Activated CD4-positive, alpha-beta T cell treated with anti-CD3 and anti-CD28 coated beads, Interleukin-2, amount 50 U/mL, for 24 hours (primary cell): ENCODE measurements at places on chromosomes 6 and 20.

- no peak for DNase-seq
These were observed 91.9 kb downstream of the FOXF2 start for GRCh38 chr6:1481286-1481685.

DNA sequence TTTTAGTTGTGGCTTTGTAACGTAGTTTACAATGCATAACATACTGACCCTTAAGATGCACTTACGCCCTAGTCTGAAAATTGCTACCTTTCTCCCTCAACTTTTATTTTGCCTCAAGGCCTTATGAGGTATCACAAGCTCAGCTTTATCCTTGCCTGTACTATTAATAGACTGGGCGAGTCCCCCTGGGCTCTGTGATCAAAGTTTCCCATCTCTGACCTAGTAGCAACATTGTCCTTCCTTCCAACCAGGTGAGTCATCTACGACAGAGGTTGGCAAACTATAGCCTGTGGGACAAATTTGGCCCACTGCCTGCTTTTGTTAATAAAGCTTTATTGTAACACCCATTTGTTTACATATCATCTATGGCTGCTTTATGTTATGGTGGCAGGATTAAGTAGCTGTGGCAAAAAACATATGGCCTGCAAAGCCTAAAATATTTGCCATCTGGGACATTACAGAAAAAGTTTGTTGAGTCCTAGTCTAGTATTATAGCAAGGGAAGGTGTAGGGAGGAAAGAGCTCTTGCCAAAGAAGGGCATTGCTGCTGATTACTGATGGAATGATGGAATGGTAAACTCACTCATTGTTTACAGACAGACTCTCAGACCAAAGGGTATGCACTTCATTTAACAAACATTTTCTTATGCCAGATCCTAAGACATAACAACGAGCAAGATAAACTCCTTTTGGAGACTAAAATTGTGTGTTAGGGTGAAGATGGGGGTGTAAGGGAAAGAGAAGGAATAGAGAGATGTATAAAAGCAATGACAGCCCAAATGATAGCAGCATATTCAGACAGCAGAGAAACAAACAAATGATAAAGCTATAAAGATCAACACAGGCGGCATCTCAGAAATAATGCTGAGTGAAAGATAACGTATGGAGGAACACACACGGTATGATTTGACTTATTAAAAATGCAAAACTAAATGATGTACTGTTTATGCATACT lies 74.2 kb downstream of the SLC22A23 start:
- no peak for DNase-seq

DNA sequence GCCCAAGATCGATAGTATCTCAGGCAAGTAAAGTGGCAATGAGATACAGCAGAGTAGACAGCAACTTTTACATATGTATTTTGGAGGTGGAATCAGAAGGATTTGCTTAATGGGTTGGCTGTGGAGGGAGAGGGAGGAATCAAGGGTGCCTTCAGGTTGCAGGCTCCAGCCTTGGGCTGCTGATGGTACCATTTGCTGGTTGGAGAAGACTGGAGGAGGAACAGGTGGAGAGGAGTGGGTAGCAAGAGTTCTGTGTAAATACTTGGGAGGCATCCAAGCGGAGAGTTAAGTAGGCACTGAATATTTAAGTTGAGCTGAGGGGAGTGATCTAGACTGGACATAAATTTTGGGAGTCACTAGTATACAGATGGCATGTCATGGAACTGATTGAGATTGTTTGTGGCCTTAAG lies 5.2 kb downstream of the BICRAL start:
- no peak for DNase-seq

GRCh38 chr6:96862560-96862959 lies 25.3 kb upstream of the GPR63 start:
- no peak for DNase-seq

- DNase-seq: no peak
These were observed 9.9 kb downstream of the STX16 start for GRCh38 chr20:58660855-58661597.

- peak; percentile 77 for DNase-seq
These were observed 11.5 kb downstream of the NFKBIL1 start for GRCh38 chr6:31558631-31559500.

- no peak for DNase-seq
These were observed 1.8 kb upstream of the FKBP1A start for GRCh38 chr20:1394686-1395085.

DNA sequence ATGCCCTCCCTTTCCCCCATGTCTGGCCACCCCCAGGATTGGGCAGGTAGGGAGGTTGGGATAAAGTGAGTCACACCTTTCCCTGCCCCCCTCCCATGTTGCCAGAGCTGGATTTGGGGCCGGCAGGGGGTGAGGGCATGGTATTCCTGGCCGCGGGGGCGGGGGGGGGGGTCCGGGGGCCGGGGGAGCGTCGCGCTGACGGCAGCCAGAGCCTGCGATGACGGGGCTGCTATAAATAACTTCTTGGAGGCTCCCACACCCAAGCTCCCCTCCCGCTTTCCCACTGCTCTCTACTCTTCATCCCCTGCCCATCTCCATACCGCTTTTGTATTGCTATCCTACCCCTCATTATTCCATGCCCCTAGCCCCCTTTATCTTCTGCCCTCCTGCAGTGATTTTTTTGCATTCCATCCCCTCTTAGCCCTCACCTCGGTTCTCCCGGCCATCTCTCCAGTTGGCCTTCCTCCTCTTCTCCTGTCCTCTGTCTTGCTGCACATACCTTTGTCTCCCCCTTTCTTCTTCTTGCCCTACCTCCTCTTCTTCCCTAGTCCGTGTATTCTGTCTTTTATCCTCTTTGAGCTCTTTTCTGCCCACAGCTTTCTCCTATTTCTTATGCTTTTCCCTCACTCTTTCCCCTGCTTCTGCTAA lies 13.8 kb downstream of the SYNGAP1 start:
- no peak for DNase-seq

- no peak for DNase-seq
These were observed 174.3 kb downstream of the CDKAL1 start for GRCh38 chr6:20708367-20709124.

DNA sequence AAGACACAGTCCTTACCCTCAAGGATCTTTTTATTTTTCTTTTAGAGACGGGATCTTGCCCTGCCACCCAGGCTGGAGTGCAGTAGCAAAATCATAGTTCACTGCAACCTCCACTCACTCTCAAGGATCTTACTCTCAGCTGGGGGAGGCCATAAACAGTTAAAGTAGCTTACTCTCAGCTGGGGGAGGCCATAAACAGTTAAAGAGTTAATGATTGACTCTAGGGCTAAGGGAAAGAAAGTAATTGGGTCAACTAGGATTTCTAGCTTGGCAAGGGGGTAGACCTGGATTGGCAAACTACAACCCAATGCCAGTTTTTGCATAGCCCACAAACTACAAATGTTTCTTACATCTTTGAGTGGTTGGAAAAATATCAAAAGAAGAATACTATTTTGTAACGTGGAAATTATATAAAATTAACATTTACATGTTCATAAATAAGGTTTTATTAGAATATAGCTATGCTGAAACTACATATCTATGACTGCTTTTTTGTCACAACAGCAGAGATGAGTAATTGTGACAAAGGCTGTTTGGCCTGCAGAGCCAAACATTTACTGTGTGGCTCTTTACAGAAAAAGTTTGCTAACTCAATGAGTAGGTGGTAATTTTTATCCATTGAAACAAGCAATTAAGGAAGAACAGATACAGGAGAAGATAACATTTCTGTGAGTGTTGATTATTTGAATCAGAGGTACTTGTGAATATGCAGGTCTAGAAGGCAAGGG lies 46.4 kb downstream of the PTPRA start:
- no peak for DNase-seq

DNA sequence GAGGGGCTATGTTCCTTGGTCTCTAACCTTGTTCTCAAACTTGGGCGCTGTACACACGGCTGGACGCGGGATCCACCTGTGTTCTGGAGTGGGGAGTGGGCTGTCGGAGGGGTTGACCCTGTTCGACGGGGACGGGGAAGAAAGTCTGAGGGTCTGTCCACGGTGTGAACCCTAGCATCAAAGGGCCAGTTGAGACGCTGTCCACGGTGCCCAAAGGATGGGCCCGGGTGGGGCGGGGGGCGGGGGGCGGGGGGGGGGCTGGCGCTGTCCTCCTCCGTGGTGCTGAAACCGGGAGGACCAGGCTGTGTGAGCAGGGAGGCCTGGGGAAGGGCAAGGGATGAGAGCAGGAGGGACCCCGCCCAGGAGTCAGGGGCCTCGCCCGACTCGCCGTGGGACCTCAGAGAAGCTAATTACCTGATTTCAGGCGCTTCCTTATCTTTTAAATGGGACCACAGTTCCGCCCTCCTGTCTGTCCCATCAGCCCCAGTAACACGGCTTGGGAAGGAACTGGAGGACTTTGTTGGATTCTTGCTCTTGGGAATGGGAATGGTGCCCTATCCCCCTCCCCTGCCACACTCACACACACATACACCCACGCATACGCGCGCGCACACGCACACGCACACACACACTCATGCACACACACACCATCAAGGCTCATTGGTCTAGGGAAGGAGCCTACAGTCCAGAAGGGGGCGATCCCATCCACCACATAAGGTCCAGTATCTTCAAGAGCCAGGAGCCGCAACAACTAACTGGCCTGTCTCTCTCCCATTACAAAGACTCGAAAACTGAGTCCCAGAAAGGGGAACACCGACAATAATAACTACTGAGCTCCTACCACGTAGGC lies 1.0 kb upstream of the VSTM2L start:
- no peak for DNase-seq

DNA sequence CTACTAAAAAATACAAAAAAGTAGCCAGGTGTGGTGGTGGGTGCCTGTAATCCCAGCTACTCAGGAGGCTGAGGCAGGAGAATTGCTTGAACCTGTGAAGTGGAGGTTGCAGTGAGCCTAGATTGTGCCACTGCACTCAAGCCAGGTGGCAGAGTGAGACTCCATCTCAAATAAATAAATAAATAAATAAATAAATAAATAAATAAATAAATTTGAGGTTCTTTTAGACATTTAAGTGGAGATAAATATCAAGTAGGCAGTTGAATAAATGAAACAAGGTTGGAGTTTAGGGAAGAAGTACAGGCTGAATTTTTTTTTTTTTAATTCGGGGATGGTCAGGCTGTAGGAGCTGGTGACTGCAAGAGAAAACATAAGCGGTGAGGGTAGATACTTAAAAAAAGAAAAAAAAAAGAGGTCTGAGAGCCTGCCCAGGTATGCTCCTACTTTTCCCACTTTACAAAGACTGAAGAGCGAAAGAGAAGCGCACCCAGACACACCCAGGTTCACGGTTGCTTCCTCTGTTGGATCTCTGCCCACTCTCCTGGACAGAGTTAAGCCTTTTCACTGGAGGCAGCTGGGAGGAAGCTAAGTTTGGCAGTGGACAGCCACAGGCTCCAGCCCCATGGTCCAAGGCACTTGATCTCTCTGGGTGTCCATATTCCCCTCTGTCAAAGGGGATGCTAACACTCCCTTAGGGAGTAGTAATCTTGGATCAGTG lies 100.9 kb upstream of the PRDM1 start:
- DNase-seq: no peak

DNA sequence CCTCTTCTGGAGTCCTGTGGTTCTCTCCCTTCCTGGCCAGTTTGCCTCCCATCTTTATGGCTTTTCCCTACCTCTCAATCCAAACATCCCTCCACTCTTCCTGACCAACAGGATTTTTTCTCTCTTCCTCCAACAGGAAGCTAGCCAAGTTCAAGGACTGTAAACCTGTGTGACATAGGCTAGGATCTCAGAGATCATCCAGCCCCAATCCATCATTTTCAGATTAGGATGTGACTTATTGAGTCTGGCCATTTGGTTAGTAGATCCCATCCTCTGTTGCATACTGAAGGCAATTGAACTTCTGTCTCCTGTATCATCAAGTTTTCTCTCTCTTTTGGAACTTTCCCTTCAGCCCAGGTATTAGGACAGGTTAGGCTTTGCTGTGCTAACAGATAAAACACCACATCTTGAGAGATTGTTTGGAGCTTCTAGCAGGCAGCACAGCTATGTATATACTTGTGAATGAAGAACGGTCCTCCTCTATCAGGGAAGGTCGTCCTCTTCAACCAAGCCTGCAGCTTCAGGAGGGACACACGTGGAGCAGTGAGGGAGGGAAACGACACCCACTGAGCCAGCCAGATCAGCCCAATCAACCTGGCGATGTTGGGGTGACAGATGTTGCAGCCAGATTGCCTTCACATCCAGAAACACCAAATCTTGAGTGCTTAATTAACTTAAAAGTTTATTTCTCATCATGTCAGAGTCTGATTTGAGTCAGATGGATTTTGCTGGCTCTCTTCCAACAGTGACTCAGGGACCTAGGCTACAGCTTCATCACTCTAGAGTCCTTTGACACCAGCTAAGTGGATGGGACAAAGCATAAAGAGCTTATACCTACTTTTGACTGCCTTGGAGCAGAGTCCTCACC lies 106.8 kb downstream of the GJA10 start:
- DNase-seq: peak; percentile 56

- no peak for DNase-seq
These were observed 76.8 kb downstream of the HIVEP2 start for GRCh38 chr6:142867988-142868812.

- DNase-seq: no peak
These were observed 26.3 kb downstream of the ELOVL5 start for GRCh38 chr6:53322188-53323029.

DNA sequence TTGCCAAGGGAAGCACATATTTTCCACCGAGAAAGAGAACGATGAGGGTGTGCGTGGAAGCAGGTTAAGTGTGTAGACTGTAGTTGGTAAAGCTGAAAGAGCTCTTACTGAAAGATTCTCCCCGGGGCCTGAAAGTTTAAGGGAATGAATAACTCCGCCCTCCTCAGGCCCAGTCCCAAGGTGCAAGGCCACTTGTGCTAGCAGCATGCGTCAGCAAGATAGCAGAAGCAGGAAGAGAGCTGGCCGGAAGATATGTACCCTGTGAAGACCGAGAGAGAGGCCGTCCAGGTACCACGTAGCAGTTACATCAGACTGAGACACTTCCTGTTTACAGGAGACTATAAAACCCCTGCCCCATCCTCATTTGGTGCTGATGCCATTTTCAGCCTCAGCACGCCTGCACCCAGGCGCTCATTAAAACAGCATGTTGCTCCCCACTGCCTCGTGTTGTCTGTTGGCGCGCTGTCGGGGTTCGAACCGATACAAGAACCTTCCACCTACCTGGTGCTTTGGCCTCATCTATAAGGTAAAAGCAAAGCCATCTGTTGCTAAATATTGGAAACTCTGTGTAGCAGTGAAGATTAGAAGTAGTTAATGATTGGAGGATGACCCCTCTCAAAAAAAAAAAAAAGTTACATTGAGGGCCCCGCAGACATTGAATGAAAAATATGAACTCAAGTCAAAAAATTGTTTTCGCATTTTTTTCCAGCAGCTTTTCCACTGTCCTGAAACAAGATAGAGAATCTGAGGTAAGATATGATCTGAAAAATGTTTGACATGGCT lies 18.6 kb upstream of the FAM135A start:
- no peak for DNase-seq
